ENCODE measurements at places on chromosomes 2 and 18.

DNA sequence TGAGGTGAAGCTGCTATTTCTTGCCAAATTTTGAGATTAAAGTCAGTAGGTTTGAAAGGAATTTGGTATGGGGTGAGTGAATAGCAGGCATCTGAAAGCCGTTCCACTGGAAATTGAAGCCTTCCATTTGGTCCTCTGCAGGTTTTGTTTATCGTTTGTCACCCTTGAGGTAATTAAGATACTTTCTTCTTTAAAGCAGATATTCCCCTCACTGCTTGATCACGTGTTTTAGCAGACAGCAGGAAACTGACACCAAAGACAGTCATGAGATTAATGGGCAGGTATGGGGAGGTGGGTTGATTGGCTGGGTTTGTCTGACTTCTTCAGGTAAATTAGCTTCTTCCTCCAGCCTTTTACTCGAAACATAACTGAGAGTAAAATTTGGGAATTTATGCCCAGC lies 10.7 kb downstream of the LPIN1 start:
- no peak for DNase-seq

DNA sequence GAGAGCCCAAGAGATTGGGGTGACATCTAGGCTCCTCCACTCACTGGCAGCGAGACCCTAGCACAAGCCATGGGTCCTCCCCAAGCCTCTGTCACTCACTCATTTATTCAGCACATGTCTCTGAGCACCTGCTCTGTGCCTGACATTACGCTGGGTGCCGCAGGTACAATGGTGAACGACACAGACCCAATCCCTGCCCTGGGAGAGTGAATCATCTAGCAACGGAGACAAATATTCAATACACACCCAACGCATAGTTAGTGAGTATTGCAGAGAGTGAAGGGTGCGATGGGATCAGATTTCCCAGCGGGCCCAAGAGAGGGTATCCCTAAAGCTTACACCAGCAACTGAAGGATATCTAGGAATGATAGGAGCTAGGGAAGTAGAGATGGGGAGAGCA lies 45.5 kb downstream of the ZFP36L2 start:
- no peak for DNase-seq

DNA sequence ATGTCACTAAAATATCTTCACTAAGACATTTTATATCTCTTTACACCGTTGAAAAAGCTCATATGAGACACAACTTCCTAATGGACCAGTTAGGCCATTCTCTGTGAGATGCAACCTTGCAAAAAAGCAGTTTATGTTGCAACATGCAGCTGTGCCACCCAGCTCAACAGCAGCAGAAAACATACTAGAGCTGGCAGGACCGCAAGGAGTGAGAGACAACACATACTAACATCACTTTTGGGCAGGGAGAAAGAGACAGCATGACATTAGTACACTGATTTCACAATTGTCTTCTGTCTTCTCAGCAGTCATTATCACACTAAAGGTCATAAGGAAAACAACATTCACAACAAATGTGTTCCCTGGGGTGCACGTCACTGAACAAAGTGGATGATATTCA lies 122.9 kb downstream of the EPB41L3 start:
- DNase-seq = no peak

- DNase-seq = no peak
Measured at GRCh38 chr18:73952296-73952946, 195.2 kb downstream of the FBXO15 start.

DNA sequence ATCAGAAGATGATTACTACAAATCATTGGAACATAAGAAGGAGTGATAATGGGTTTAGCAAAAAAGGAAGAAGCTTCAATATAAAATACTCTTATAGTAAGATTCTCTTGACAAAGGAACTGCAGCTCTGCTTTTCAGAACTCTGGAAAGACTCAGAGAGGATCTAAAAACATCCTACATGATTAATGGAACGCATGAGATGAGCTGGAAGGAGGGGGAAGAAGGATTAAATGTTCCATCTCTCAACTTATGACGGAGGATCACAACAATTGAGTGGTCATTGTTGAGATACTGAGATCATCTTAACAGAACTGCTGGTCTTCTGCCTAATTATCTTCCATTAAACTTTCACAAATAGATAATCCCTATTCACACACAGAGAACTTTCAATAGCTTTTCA lies 267.5 kb upstream of the SLC8A1 start:
- no peak for DNase-seq

GRCh38 chr2:201188449-201188848 lies 5.5 kb downstream of the CASP10 start:
- no peak for DNase-seq

DNA sequence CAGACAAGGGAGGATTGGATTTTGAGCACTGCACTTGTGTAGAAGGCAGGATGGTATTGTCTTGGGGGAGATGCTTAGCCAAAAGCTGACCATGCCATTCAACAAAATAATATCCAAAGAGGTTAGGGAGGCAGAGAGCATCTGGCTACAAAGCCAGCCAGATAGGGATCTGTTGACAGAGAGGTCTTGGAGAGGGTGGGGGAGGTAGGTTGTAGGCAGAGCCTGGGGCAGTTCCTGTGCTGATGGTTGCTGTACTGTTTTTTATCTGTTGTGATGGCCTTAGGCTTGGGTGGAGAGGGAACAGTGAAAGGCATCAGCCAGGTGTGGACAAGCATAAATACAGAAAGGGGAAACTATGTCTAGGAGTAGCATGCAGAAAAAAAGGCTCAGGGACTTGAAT lies 100.9 kb downstream of the AQP4 start:
- no peak for DNase-seq

GRCh38 chr2:164581050-164581449 lies 40.2 kb downstream of the GRB14 start:
- no peak for DNase-seq

DNA sequence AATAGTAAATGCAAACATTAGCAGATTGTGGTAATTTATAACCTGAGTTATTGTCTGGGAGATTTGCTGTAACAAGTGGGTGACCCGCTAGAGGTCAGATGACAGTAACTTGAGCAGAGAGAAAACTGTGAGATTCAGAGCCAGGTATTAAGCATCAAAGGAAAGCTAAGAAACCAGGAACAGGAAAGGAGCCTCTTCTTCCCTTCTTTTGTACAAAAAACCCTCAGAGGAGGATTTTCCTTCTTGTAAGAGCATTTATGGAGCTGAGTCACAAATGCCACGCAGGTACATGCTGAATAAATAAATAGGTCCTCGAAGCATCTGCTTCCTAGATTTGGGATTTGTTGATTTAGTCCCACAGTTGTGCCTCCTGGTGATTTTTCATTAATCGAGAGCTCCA lies 146.5 kb downstream of the SH3BP4 start:
- DNase-seq = no peak

DNA sequence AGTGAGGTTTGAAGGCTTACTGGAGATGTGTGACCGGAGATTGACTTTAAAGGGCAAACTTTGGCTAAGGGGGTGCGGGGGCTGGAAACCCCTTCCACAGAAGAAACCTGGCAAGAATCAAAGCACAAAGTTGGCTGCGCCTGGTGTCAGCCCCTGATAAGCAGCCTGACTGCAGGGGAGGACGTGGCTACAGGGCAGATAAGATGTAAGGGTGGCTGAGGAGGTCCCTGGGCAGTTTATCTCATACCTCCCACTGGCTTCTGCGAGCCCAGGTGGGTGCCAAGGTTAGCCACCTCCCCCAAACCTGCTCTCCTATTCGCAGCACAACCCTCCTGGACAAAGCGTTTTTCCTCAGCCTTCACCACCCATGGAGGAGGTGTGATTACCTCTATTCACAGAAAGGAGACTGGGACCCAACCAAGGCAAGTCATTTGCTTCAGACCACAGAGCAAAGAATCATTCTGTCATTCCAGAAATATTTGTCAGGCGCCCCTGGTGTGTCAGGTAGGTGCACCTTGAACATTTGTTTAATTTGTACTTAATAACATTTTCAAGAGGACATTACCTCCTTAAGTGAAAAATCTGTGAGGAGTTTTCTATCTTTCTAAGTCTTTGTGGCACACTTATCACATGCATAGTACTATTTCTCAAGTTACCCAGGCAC lies 73.1 kb upstream of the IL1R1 start:
- DNase-seq = no peak

DNA sequence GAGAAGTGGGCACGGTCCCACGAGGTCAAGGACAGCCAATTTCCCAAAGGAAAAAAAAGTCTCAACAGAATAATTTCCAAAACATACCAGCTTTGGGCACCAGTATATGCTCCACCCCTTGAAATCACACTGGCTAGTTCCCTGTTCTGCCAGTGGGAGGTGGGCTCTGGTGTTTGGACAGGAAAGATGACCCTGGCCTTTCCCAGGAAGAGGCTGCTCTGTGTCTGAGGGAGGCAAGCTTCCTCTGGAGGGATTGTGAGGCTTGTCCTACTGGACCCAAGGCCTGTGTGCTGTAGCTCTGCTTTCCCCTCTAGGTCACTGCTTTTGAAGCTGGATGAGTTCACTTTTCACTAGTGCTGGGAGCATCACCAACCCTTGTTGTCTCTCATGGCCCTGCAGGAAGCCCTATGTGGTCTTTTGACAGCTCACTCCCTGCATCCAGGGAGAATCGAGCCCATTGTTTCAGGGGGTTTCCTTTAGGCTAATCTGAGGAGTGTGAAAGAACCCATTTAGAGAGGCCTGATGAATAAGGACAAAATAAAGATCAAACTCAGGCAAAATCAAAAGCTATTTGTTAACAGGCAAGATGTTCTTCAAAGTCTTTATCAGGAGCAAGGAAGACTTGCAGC lies 36.3 kb downstream of the CXCR4 start:
- DNase-seq = no peak

- no peak for DNase-seq
Measured at GRCh38 chr18:51614967-51615571, 417.6 kb upstream of the MEX3C start.

- no peak for DNase-seq
Measured at GRCh38 chr2:47205576-47206141, 50.6 kb upstream of the STPG4 start.

GRCh38 chr2:9678544-9678943 lies 47.7 kb upstream of the YWHAQ start:
- DNase-seq = no peak

DNA sequence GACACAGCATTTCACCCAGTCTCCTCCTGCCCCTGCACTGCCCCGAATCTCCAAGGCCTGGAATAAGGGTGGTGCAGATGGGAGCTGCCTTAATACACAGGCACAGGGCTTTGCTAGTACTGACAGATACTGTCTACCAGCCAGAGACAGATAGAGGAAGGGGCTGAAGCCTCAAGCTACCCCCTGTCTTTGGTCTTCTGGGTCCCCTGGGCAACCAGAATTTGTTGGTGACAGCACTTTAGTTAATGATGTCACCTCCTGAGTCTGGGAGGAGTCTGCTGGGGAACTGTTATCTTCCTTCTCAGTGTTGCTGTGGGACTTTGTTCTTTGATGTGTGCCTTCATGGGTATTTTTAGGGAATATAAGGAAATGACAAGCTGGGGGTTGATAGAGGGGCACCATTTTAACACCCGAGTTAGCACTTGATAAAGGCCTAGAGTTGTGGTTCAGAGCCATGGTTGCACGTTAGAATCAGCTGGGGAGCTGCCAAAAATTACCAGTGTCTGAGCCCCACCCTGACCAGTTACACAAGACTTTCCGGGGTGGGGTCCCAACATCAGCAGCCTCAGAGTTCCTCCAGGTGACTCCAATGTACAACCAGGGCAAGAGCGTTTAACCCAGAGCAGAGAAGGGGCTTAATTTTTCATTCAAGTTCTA lies 136.8 kb downstream of the SMAD7 start:
- no peak for DNase-seq

DNA sequence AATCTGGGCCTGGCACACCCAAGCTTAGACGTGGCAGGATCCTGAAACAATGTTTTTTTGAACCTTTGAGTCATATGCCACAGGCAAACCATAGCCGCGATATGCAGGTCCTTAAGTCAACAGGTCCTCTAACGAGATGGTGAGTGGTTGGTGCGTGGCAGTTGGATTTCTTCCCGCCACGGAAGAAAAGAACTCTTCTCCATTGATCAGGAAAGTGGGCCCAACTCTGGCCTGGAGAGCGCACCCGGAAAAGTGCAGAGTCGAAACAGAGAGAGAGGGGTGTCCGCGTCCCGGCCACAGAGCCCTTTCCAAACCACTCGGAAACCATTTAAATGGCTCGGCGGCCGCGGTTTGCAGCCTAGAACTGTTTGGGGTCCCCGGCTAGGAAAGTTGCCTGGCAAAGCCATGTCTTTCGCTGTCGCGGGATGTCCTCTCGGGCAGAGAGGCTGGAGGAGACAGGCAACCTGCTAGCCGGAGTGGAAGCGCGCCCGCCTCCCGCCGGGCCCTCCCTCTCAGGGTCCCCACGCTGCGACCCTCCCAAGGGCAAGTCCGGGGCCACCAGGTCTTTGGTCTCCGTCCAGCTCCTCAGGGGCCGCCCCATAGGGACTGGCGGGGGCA lies 777 bp downstream of the GALNT3 start:
- no peak for DNase-seq

GRCh38 chr2:177180269-177181000 lies 32.2 kb upstream of the HNRNPA3 start:
- no peak for DNase-seq

DNA sequence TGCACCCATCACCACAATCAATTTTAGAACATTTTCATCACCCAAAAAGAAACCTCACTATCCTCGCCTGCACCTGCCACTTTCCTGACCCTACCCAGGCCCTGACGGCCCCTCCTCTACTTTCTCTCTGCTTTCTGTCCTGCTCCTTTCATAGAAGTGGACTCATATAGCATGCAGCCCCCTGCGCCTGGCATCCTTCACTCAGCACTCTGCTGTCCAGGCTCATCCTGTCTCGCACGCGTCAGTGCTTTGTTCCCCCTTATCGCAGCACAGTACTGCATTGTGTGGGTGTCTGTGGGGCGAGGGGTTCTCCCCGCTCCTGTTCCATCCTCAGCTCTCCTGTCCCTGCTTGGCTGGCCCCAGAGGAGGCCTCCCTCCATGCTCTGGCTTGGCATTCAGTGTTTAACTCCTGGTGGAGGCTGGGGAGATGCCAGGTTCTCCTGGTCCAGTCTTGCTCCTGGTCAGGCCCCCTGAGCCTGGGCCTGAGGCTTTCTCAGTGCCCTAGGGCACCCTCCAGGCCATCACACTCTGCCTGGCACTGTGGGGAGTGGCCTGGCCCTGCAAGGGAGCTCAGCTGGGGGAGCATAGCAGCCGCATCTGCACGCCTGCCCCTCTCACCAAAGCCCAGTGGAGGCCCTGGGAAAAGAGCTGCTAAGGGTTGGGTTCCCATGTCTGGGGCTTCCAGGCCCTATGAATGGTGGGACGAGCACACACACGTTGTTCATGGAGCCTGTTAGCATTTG lies 6.6 kb upstream of the TUBB6 start:
- DNase-seq = no peak

GRCh38 chr2:70523996-70524965 lies 29.3 kb downstream of the TGFA start:
- DNase-seq = no peak

Measured in AG04450 (cell line).